IPS DF 6.9 (cell line): ENCODE measurements at places on chromosomes 2 and 18.

DNA sequence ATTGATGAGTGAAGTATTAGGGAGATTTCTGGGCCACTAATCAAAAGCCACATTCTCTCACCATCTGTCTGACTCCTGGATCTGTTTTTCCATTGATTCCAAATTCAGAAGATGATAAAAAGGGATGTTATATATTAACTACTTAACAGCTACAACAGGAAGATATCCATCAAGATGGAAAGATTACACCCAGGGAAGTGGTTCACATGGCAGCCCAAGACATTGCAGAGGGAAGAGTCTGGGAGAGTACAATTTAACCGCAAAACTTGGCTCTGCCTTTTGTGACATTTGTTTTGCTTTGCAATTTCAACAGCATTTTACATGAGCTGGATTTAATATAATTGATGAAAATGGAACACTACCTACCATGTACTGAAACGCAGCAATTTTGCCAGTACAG is 22.5 kb upstream of the TCF4 start:
- DNase-seq = no peak

DNA sequence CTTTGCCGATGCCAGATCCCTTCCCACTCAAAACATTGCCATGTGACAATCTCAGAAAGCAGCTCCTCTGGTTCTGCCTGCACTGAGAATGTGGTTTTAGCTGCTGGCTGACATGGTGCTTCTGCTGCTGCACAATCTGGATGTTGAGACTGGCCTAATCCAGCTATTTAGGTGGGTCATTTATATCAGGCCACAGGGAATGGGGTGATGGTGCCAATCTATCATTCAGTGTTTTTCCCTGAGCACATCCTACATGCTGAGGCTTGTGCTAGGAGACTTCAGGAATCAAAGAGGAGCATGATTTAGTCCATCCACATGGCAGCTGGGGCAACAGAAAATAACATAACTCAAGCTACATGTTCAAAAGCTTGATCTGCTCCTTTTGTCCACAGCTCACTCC is 144.7 kb downstream of the CYRIA start:
- DNase-seq = no peak

DNA sequence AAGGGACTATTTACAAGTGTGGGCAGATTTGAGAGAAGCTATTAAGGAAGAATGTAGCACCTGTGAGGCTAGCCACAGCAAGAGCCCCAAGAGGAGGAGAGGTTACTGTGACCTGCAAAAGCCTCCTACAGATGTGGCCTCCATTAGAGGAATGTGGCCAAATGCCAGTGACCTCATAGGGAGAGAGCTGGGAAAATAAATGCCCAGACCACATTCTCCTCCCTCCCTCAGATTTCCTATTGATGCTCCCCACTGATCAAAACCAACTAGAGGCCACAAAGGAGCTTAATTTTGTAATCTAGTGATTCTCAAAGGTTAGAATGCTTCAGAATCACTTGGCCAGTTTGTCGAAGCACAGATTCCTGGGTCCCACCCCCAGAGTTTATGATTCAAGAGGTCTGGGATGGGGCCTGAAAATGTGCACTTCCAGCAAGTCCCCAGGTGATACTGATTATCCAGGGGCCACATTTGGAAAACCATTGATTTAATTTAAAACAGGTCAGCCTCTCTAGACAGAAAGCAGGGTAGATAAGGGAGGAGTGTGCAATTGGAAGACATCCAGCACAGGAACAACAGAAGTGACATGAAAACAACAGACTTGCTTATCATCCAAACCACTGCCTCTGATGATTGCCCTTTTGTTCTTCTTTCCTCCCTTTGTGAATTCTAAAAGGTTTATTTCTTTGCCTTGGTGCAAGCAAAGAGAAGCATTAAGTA is 61.2 kb upstream of the RBBP8 start:
- DNase-seq = no peak

GRCh38 chr18:49628119-49628518 is 66.3 kb downstream of the LIPG start:
- DNase-seq = no peak

GRCh38 chr2:218383892-218384519 is 1.9 kb downstream of the SLC11A1 start:
- no peak for DNase-seq

DNA sequence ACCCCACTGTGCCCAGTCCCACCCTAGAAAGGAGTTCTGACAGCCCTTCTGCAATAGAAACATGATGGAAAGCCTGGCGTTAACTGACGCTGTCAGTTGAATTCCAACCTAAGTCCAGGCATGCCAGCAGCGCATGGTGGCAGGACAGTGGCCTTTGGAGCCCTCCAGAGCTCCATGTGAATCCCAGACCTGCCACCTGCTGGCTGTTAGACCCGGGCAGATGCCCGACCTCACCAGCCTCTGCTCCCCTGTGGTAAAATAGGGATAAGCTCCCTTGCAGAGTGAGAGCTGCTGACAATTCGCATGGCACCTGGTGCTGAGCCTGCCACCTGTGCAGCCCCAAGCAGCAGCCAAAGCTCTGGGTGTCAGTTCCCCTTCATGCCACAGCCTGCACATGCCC is 138.6 kb downstream of the LOXHD1 start:
- DNase-seq = no peak

GRCh38 chr18:77031662-77032061 is 100.9 kb downstream of the MBP start:
- DNase-seq = no peak

DNA sequence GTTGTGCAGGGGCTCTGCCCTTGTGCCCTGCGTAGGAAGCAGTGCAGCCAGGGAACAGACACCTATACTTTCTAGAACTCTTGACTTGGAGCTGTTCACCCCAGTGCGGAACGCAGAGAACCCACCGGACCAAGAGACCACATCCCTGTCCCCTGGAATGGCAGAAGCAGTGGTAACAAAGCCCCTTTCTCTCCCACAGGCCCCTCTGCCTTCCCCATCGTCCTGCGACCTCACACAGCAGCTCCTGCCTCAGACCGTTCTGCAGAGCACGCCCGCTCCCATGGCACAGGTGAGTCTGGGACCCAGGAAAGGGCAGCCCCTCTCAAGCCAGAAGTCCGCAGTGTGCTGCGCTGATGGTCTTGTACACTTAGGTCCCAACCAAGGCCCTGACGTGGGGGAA is 24.6 kb upstream of the RPL31 start:
- DNase-seq = no peak

- peak; percentile 4 for DNase-seq
These were observed 494.9 kb upstream of the LRATD1 start for GRCh38 chr2:14137643-14138042.

GRCh38 chr2:31058096-31059035 is 79.9 kb downstream of the GALNT14 start:
- DNase-seq = no peak

GRCh38 chr2:213834331-213834730 is 550.1 kb downstream of the SPAG16 start:
- no peak for DNase-seq

- DNase-seq = no peak
These were observed 113.8 kb downstream of the SH3RF3 start for GRCh38 chr2:109242654-109243331.

DNA sequence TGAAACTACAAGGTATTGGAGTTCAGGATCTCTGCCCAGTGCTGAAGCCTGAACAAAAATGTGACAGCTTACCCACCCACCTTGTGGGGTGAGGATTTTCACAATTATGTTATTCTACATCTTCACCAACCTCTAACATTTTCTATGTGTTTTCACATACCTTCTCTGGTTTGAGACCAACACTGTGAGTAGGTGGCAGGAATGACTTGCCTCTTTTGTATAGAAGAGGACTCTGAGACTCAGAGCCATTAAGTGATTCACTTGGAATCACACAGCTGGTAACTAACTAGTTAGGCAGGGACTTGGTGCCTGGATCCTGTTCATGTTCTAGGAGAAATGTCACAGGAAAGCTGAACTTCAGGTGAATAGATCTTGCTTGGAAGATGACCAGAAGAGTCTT is 14.8 kb upstream of the SRBD1 start:
- DNase-seq = no peak

DNA sequence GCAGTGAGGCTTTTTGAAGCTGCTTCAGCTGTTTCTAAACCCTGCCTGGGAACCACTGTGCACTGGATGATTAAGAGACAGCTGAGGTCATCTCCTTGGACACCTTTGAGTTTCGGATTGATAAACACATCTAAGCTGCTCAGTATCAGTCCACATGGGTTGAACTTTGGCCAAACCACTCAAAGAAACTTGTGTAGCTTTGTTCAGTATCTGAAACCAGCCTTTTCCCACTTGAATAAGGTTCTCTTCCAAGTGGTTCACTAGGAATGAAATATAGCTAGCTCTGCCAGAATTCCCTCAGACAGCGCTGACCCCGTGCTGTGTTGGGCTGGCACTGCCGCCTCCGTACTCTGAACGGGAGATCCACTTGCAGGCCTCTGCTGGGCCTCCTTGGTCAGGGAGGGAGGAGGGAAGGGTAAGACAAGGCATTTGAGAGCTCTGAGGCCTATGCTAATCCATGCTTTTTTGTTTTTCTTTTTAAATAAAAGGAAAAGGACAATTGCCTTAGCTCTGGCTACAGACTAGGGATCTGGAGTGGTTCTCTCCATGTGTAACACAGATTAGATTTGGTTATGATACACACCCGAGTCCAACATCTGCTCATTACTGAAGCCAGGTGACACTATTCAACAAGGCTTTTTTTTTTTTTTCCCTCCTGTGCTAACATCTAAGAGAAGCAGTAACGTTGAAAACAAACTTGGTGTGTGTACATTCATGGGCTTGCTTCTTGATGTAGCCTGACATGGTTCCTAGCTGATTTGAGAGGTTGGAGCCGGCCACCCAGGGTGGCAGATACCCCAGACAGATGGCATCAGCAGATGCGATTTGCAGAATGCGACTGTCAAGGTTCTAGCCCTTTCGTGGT is 67.7 kb downstream of the NCK2 start:
- DNase-seq = no peak

DNA sequence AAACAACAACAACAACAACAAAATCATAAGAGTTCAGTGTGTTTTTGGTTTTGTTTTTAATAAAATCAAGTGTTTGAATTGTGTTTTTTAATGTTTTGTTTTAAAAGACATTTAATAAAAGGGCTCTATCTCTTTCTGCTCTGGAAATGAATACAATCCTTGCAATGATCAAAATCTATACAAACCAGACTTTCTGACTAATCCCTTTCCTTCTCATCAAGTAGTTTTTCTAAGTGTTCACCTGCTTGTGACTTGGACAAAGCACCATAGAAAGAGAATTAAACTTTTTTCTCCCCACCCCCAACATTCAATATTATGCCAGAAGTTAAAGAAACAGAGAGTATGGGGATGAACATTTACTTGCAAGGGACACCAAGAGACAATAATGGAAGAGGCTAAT is 61.4 kb downstream of the KCTD18 start:
- DNase-seq = no peak

GRCh38 chr2:1796232-1796930 is 52.1 kb upstream of the PXDN start:
- no peak for DNase-seq

DNA sequence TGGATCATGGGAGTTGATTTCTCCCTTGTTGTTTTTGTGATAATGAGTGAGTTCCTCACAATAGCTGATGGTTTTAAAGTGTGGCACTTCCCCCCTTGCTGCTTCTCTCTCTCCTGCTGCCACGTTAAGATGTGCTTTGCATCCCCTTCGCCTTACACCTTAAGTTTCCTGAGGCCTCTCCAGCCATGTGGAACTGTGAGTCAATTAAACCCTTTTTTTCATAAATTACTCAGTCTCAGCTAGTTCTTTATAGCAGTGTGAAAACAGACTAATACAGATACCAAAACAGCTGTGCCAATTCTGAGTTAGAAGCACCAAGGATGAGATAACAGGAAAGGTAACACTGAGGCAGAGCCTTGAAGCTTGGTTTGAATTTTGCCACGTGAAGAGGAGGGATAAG is 44.7 kb downstream of the ITSN2 start:
- no peak for DNase-seq

GRCh38 chr2:66127656-66128055 is 307.3 kb upstream of the MEIS1 start:
- DNase-seq = no peak

- DNase-seq = no peak
These were observed 71.4 kb upstream of the LYPD6B start for GRCh38 chr2:148967056-148967455.

DNA sequence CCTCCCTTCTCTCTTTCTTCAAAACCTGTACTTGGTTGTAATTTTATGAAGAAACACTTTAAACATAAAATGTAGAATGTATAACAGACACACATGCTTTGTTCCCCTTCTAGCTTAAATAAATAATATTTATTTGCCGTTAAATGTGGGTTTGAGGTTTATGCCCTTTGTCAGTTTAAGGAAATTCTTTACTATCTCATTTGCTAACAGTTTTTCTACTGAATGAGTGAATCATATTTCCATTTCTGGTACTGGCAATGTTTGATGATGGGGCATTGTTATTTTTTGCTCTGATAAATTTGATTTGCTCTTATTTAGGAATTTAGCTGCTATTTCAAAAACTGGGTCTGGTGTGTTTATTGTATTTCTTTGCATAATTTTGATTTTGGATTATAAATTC is 555.6 kb downstream of the CCDC85A start:
- DNase-seq = no peak

GRCh38 chr2:191931329-191931728 is 84.4 kb upstream of the CAVIN2 start:
- DNase-seq = no peak

GRCh38 chr18:23099621-23100020 is 35.7 kb upstream of the CABLES1 start:
- DNase-seq = no peak

- no peak for DNase-seq
These were observed 20.8 kb upstream of the MGAT4A start for GRCh38 chr2:98751748-98752147.

GRCh38 chr2:45741161-45741850 is 89.8 kb downstream of the PRKCE start:
- DNase-seq = no peak

DNA sequence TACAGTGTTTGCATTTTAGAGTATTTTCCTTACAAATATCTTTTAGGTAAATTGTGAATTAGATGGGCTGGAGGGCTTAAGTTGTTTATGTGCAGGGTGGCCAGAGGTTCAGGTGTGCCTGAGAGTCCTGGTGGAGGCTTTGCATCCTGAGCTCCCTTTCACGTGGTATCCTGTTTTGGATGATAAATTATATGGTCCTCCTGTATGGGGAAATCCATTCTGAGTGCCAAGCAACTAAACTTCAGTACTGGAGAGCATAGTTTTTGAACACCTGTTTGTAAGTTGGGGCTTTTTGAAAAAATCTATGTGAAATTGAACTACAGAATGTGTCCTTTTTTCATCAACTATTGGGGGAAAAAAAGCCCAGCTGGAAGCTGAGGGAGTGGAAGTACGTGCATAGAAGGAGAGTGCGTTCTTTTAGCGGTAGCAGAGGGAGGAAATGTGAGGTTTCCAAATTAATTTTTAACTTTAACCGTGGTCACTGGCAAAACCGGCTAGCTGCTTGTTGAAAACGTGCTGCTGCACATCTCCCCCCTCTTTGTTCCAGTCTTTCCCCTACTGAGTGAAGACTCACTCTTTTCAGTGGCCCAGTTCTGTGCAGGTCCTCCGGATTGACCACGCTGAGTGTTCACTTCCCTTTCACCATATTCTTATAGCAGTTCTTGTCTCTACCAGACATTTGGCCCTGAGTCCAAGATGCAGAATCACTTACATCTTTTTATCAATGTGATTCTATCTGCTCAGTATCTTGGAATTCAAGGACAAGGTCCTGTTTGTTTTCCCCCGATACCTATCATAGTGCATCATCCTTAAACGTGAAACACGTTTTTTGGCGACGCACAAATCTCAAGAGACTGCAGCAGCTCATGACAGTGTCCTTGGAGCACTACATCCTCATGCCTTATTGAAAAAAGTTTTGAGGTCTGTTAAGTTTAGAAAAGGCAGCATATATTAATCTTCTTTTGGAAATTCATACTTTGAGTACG is 15.3 kb downstream of the CNOT11 start:
- no peak for DNase-seq
